ENCODE measurements at places on chromosomes 7 and 10. TPM values are rescaled to one million over a fixed set of nuclear protein-coding genes. Genes with fewer than 3 reads are reported as not detected.

DNA sequence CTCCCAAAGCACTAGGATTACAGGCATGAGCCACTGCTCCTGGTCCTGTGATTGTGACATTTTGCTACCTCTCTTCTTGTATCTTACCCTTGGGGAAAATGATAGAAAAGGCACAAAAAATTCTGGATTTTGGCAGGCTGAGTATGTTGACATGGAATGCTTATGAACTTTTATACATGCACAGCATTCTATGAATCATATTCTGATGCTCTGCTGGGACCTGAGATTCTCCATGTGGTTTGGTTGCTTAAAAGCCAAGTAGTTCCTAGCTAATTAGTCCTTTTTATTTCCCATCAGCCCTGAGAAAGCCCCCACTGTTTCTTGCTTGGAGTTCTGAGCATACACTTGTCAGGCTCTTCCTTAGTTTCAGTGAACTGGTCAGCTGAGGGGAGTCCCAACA, 8.3 kb upstream of the KAZALD1 start:
- no peak for DNase-seq

DNA sequence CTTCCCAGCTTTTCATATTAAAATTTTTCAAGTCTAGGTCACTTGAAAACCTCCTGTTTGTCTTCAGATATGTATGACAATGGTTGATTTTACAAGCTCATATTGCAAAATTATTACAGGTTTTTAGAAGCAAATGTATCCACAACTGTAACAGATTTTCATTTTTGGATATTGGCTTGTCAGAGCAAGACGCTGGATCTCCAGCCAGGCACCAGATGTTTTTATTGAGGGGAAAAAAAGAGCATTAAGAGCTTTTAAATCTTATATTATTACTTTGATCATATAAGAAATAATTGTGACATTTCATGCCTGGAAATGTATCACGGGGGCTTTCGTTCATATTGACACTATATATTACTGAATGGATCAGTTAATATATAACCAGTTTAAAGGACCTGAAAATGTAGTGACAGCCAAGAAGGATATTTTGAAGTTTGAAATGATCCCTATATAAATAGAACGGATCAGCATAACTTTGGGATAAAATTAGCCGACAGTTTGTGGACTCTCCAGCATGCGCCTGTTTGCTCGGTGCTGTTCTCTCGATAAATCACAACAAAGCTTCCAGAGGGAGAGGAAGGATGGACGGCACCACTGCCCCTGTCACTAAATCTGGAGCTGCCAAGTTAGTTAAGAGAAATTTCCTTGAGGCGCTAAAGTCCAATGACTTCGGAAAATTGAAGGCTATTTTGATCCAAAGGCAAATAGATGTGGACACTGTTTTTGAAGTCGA, at the start of gene ASB4:
Gene ASB4, plus strand, starts transcription at position 553 of the 733 bp plus-strand sequence. Its CDS starts 29 bp downstream, at position 582.
- no peak for DNase-seq

- no peak for DNase-seq
These were observed 50.6 kb upstream of the LRRC18 start for GRCh38 chr10:48990226-48990625.

DNA sequence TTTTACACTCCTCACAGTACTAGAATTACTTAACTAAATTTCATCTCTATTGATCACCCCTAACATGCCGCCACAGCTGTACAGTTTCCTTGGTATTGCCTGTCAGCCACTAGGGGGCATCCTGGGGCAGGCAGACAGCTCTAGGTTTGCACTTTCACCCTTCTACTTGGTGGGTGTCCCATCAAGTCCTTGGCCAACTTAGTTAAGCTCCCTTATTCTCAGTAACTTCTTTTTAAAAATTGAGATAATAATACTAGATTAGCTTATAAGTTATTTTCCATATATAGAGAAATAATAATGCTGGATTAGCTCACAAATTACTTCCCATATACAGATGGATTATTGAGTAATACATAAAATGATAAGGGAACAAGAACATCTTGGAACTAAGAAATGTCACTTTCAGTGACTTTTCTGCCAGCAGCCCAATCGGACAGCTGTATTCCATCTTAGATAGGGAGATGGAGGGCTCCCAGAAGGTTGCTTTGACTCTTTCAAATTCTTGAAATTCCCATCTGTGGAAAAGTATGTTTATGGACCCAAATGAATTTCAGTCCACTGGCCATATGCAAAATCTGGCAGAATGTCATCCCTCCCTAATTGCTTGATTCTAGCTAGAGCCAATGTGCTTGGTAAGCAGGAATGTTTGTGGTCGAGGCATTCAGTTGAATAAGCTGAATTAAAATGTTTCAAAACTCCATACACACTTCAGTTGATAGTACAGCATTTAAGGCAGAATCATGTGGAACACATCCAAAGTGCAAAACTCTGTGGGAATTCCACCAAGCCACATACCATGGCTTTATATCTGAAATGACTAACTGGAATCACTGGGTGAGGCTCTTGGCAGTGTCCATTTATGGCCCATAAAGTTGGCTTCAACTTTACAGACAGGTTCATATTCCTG, 309.7 kb downstream of the CSTF2T start:
- DNase-seq = no peak

GRCh38 chr10:4980793-4981192, 17.6 kb downstream of the AKR1C1 start:
- DNase-seq = no peak

DNA sequence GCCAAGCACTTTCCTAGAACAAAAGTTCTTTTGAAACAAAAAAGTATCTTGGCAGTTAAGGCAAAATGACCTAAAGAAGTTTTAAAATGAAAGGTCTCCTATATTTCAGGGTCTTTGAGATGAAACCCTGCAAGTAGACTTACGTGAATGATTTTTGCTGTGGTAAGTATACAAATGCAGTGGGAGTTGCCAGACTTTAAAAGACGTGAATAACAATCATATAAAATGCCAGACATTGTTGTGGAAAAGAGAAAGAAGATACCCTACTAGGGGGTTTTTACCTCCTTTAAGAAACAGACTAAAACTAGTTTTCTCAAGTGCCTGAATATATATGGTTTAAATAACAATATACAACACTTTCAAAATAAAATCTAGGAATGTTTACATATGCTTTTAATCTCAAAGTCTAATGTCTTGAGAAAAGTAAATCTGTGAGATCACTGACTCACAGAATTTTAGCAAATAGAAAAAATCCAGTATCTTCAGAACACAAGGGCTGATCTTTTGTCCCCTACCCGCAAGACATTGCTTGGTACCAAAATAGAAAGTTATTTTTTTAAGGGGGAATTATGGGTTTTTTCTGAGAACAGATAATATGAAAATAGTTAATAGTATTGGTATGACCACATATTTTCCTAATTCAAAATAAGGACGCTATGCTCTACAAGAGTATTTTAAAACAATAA, 29.5 kb downstream of the LRRC17 start:
- DNase-seq = no peak

DNA sequence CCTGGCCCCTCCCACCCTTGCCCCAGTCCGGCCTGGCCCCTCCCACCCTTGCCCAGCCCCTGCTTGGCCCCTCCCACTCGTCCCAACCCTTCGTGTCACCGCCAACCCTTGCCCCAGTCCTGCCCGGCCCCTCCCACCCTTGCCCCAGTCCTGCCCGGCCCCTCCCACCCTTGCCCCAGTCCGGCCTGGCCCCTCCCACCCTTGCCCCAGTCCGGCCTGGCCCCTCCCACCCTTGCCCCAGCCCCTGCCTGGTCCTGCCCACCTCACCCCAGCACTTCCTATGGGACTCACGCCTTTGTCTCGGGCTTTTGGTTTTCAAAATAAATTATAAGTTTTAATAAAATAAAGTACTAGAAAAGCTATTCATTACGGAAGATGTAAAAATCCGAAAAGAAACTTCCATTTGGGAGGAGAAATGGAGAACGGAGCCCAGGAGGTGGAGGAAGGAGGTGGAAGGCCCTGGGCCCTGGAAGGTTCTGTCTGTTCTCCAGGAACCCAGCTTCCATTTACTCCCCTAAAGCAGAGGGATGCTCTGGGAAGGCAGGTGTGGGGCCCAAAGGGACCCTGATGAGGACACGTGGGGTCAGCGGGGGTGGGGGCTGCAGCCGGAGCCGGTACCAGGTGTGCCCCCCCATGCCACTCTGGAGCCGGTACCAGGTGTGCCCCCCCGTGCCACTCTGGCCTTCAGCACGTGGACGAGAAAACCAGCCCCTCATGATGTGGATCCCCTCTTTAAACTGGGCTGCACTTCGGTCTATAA, 52.2 kb downstream of the PWWP2B start:
- no peak for DNase-seq

GRCh38 chr7:139913021-139913844, 84.2 kb downstream of the TBXAS1 start:
- DNase-seq = no peak

SFR1 gene
- total RNA-seq = 7.8 TPM

All from sigmoid colon (tissue), 7 donors.